ENCODE measurements at places on chromosomes 13 and 19.

- DNase-seq, result no peak
Measured at GRCh38 chr19:29171525-29171924, 41.4 kb downstream of the UQCRFS1 start.

- no peak for DNase-seq
Measured at GRCh38 chr19:1811942-1812425, at the start of gene ATP8B3. Gene ATP8B3, minus strand, starts transcription at chr19:1812276. Its CDS starts 540 bp downstream, at chr19:1811736.

DNA sequence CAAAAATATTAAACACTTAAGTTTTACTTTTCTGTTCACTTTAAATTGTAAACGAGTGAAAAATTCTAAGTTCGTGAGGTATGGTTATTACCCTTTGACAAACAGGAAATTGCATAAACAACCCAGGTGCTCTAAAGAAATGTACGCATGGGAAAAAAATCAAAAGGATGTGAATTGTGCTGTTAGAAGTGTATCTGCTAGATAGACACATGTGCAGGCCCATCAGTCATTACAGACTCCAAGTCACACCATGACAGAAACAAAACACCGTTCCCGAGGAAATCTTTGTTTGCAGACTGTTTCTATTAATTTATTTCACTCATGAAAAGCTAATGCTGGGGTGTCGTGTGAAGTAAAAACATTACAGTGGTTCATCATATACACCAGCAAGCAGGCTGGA lies 17.0 kb upstream of the DOCK9 start:
- no peak for DNase-seq

DNA sequence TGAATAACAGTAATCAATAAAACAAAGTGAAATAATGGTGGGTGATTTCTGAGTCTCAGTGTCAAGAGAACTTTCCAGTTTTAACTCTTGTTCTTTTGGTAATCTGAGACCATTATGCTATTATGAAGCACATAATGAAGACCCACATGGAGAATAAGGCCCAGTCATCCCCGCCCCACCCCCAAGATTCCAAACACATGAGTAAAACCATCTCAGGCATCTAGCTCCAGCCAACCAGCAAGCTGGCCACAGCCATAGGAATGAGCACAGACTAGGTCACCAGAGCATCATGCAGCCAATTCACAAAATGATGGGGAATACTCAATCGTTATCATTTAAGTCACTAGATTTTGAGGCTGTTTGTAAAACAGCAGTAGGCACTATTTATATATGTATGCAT lies 1769.0 kb upstream of the PCDH20 start:
- no peak for DNase-seq

DNA sequence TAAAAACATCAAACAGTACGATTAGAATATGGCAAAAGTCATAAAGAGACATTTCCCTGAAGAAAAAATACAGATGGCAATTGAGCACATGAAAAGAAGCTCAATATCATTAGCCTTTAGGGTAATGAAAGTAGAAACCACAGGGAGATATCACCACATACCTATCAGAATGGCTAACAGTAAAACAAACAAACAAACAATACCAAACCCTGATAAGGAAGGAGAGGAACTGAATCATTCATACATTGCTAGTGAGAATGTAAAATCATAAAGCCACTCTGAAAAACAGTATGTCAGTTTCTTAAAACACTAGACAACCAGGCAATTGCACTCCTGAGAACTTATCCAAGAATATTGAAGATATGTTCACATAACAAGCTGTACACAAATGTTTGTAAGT lies 1342.5 kb upstream of the SLC10A2 start:
- no peak for DNase-seq

DNA sequence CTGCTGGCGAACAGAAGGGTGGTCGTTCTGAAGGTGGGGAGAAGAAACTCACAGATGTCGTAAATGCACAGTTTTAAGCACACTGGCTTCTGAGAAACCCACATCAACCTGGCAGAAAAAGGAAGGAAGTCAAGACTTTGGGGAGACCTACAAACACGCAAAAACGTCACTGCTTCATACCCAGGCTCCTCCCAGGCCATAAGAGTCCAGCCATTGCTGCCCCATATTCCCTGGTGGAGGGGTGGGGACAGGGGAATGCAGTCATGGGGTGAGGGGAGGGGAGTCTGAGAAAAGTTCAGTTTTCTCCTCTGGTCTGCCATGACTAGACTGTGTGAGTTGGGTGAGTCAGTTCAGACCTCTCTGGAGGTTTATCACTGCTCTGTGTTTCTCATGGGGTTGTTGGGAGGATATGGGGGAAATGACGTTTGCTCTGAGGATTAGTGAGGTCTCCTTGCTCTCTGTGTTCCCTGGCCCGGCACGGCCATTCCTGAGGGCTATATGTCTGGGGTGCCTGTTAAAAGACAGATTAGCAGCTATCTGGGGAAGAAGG lies 139.0 kb downstream of the FLT1 start:
- no peak for DNase-seq

- no peak for DNase-seq
Measured at GRCh38 chr13:51729866-51730553, 74.0 kb downstream of the DHRS12 start.

- DNase-seq, result no peak
Measured at GRCh38 chr19:1035998-1036621, 3.8 kb upstream of the ABCA7 start.

DNA sequence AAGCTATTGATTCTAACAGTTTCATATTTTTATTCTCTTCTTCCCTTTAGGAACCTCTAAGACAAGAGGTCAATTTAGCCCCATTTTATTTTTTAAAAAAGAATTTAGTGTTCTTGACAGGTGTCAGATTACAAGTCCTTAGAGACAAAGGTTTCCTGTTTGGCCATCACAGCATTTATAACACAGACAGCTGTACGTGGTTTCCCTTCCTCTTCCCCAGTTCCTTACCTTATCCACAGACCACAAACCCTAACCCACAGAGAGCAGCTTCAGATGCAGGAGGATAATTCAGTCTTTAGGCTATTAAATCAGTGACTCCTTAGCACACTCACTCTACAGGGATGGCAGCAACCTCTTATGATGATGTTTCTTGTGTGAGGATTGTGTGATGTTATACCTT lies 1210.1 kb downstream of the DIAPH3 start:
- DNase-seq, result no peak

DNA sequence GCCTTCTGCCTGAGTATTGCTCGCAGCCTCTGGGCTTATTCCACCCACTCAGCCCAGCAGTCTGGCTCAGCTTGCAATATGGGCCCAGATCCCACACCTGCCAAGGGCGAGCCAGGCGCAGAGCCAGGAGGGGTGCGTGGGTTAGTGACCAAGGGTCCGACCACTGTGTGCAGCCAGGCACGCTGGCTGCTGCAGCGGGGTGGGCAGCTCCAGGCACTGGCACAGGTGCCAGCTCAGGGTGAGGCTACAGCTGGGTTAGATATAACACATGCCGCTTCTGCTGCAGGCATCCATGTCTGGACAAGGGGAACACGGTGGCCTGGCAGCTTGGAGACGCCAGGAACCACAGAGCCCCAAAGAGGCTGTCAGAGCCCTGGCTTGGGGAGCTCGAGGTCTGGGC lies 12.6 kb upstream of the URAD start:
- no peak for DNase-seq

GRCh38 chr19:4525563-4526002 lies 7.3 kb upstream of the PLIN4 start:
- DNase-seq, result no peak

- DNase-seq, result no peak
Measured at GRCh38 chr13:66845393-66845792, 384.7 kb downstream of the PCDH9 start.

- DNase-seq, result no peak
Measured at GRCh38 chr13:44447783-44448321, 74.2 kb downstream of the SERP2 start.

- no peak for DNase-seq
Measured at GRCh38 chr13:68940049-68940448, 1167.6 kb upstream of the ATXN8OS start.

DNA sequence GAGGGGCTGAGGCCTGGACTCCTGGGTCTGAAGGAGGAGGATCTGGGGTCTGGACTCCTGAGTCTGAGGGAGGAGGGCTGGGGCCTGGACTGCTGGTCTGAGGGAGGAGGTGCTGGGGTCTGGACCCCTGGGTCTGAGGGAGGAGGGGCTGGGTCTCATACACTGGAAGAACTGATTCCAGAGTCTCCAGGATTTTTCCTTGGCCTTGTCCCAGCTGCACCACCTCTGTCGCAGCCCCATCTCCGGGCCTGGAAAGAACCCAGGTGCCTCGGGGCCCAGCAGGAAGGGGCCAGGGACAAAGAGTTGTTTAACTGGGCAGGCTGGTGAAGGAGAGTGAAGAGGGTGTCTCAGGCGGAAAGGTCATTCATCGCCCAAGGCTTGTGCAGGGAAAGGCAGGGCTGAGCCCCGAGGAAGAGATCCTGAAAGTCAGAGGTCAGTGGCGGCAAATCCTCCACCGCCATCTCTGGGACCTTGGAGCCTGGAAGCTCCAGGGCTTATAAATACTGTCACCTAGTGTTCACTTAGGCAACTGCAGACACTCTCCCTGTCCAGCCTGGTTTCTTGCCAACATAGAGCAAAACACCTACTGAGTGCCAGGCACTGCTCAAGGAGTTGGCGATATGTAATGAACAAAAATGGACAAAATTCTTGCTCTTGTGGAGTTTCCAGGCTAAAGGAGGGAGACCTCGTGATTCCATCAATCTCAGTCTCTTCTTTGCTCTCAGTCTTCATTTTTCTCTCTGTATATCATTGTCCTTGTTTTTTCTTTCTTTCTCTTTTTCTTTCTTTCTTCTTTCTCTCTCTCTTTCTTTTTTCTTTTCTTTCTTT lies 4.4 kb upstream of the KCNN4 start:
- peak; percentile 80 for DNase-seq

GRCh38 chr13:108463340-108463739 lies 166.1 kb upstream of the MYO16 start:
- no peak for DNase-seq

Measured in Panc1 (cell line).